ENCODE measurements at places on chromosomes 3 and 15.

GRCh38 chr15:33135355-33135781 is 59.1 kb downstream of the FMN1 start:
- no peak for DNase-seq

GRCh38 chr3:154182322-154182922 is 61.2 kb downstream of the ARHGEF26 start:
- DNase-seq, result no peak

GRCh38 chr3:104561324-104561723 is 805.4 kb upstream of the ALCAM start:
- DNase-seq, result no peak

- no peak for DNase-seq
These were observed 806.6 kb upstream of the LMCD1 start for GRCh38 chr3:7695049-7695448.

- DNase-seq, result no peak
These were observed 12.5 kb downstream of the STOML1 start for GRCh38 chr15:73979636-73980035.

DNA sequence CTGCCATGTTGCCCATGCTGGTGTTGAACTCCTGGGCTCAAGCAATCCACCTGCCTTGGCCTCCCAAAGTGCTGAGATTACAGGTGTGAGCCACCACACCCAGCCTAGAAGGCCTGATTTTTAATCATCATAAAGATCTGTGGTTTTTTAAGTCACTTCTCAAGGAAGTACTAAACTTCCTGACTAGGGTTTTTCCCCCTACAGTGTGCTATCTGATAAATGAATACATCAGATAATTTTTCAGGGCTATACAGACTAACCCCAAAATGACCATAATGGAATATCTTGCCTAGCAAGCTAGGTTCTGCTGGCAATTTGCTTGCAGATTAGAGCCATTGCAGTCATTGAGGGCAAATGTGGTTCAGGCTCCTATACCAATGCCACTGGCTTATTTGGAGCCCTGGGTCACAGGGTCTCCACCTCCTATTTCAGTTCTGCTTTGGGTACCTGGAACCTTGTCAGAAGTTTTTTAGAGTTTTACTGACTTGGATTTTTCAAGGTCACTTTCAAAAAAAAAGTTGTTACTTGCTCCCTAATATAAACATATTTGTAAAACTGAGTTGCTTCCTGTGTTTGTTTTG is 80.8 kb downstream of the SLC49A4 start:
- no peak for DNase-seq

DNA sequence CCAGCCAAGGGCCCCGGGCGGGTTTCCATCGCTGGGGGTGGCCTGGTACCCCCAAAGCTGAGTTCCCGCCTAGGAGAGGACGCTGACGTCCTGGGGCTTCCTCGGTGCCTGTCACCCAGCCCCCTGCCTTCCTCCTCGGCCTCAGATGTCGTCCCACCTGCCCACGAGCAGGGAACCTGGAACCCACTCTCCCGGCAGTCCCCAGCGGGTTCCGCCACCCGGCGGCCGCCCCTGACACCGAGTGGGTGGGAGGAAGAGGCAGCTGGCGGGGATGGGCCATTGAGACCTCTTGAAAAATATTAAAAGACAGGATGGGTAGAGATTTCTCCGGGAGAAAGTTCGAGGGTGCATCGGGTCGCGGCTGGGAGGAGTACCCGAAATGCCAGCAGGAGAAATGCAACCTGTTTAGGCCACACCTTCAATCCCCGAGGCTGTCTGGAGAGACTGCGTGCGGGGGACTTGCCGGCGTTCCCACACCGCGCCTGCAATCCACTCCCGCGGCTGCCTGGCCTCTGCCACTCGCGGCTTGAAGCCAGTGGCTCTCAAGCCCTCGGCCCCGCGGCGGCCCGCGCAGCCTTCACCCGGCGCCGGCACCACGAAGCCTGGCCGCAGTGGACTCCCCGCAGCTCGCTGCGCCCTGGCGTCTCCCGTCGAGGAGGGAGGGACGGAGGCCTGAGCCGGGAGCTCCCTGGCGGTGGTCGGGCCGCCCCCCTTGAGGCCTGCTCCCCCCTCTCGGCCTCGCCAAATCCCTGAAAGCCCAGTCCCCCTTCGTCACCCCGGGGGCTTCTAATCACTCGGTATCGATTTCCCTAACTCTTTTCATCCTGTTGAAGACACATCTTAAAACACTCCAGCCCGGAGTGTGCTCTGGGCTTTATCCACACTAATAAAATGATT is 8.6 kb upstream of the NR2F2 start:
- DNase-seq, result no peak

DNA sequence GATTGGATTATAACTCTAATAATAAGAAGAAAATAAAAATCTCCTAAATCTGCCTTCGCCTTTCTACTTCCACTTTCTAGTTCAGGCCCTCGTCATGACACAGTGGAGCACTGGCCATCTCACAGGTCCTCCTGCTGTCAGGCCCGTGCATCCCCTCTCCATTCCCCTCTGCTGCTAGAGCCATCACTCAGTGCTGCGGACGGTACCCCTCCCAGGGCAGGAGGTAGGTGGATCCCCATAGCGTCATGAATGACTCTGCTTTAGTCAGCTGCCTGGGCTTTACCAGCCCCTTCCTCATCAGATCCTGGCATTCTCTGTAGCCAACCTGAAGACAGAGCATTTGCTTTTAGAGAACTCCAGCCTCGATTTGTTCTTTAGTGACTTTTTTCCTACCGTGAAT is 12.0 kb upstream of the PPP1R2 start:
- DNase-seq, result no peak

DNA sequence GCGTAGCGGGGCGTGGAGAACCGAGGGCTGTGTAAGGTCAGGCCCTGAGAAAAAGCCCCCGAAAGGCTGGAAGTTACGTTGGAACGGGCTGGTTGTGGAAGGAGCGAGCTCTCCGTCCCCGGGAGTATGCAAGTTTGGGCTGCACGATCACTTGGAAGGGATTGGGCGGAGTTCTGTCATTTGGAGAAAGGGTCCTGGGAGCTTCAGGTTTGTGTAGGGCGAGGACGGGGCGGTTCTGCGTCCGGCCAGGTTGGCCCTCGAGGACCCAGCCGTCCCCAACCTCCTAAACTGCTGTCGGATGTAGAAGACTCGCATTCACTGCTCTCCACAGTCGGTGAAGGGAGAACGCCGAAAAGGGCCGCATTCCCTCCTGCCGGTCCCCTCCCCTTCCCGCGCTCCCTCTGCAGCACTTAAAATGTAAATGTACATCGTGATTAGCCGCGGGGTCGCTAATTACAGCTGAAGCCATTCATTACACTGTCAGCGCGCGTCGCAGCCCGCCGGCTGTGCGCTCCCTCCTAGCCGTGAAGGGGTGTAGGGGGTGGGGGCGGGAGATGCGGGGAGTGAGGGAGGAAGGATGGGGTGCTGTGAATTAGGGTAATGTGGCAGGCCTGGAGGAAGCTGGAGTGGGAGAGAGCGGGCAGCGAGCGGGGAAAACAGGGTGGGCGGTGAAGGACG is 2.5 kb upstream of the RPP25 start:
- no peak for DNase-seq

DNA sequence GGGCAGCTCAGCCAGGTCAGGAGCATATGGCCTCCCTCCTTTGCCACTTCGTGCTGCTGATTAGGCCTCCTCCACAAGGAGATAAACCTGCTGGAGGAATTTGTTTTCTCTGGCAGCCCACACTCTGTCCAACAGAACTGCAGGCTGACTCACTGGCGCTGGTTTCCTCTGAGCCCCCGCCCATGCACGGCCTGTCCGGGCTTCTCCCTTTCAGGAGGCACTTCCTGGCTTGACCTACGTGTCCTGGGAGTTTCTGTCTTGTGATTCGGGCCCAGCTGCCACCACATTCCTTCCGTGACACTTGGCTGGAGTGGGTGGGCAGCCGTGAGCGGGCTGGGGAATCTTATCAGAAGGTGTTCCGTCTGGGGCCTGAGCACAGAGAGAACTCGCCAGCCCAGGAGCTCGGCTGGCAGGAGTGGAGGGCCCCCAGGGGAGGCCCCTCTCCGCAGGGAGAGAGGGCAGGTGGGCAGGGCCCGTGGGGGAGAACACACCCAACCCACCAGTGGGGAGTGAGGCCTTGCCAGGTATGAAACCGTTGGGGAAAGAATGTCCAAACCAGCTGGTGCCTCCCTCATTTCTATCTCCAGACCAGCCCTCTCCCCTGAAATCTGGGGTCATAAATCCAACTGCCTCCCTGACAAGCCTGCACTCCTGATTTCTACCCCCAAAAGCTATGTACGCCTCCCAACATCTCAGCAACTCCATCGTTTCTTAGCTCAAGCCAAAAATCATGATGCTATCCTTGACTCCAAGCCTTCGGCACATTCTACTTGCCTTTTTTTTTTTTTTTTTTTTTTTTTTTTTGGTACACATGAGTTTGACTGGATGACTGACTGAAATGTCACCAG is 110.6 kb upstream of the MEF2A start:
- DNase-seq, result no peak

GRCh38 chr3:185977679-185978040 is 39.8 kb upstream of the TRA2B start:
- no peak for DNase-seq

DNA sequence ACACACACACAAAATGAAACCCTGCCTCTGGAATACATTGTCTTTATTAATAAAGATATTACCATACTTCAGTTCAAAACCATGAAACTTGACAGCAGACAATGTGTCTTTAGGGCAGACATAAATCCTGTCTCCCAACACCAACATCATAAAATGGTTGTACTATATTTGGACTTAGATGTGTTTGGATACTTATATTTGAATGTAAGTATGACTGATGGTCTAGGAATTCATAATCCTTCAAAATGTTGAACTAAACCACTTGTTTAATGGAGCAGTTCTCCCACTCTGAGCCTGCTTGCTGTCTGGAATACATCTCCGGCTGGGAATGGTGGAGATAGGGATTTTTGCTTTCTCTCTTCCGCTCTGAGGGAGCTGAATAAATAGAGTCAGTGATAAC is 10.6 kb downstream of the FBN1 start:
- no peak for DNase-seq

- DNase-seq, result no peak
These were observed 33.5 kb downstream of the PRR23E start for GRCh38 chr3:127226457-127226856.

- peak; percentile 12 for DNase-seq
These were observed 788 bp upstream of the DLG1 start for GRCh38 chr3:197298945-197299854.

GRCh38 chr3:194067949-194068362 is 68.0 kb upstream of the HES1 start:
- DNase-seq, result no peak

- no peak for DNase-seq
These were observed 41.0 kb downstream of the EPHB3 start for GRCh38 chr3:184602372-184603150.

GRCh38 chr15:88470625-88471372 is 3.3 kb downstream of the MRPS11 start:
- no peak for DNase-seq

DNA sequence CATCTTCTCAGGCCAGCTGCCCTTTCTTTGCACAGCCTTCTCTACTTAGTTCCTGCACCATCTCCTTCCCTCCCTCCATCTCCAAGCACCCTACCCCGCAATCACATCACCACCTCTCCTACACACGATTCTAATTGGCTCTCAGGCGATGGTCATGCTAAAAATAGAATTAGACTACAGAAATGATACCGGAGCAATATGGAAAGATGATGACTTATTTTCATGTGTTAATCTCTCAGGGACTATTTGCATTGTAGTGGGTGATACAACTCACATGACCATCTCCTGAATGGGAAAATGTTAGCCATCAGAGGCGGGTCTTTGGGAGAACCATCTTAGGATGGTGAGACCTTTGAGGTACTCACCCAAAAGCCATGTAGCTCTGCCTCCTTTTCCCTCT is 54.7 kb upstream of the PPARG start:
- no peak for DNase-seq

DNA sequence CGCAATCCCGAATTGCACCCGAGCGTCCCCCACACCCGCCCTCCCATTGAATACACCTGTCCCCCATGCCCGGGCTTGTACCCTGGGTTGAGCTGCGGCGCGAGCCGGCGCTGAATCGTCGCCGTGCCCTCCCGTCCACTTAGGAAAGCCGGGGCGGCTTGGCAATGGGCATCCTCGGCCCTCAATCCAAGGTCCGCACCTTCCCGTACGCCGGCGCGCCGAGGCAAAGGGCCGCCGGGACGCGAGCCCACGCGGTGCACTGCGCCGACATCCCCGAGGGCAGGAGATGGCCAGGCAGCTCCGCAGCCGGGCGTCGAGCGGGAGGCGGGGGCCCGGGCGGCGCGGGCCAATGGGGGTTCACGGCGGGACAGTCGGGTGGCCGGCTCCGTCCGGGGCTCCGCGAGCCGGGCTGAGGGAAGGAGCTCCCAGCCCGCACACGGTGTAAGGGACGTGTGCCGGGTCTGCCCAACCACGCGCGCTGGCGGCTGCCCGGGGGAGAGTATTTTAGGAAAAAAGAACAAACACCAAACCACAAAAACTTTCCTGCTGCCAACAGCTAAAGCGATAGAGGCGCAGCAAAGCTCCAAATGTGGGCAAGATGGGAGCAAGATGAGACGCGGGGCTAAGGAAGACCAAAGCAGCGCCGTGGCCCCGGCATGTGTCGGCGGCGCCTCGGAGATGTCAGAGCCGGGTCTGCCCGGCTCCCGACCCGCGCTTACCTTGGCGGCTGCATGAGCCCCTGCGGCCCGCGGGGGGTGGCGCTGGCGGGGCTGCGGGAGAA is 621 bp downstream of the RGMA start:
- no peak for DNase-seq

GRCh38 chr3:189982321-189982945 is 138.3 kb downstream of the P3H2 start:
- no peak for DNase-seq

- no peak for DNase-seq
These were observed 46.1 kb upstream of the MRPS22 start for GRCh38 chr3:139297588-139298311.

- DNase-seq, result no peak
These were observed 85.0 kb downstream of the RAB11A start for GRCh38 chr15:65954289-65954741.

- DNase-seq, result no peak
These were observed 21.4 kb downstream of the FEM1B start for GRCh38 chr15:68298882-68299381.

- no peak for DNase-seq
These were observed 40.7 kb downstream of the CYP11A1 start for GRCh38 chr15:74326746-74327145.

GRCh38 chr3:121529308-121529707 is 16.5 kb downstream of the POLQ start:
- no peak for DNase-seq

DNA sequence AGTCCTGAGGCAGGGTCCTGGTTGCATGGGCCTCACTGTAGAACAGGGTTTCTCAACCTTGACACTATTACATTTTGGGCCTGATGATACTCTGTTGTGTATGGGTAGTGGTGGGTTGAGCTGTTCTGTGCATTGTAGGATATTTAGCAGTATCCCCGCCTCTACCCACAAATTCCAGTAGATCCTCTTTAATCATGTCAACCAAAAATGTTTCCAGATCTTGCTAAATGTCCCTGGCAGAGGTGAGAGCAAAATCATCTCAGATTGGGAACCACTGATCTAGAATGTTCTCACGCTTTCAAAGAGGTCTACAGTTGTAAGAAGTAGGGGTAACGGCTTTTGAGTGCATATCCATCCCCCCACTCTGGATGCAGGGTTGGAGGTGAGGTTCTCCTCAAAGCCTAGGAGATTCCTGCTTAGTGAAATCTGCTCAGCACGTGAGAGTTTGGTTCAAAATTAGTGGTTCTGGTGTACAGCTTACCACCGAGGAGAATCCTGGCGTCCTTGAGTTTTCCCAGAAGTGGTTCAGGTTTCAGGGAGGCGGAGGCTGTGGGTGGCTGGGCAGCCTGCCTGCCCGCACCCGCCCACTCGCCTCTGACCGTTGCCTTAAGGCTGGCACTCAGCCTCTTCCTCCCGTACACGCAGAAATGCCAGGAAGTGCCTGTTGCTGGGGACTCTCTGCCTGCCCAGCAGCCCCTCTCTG is 5.3 kb downstream of the ACVR2B start:
- DNase-seq, result no peak
